ENCODE measurements at places on chromosomes 4 and X.

GRCh38 chr4:35325908-35326453 is 918.3 kb downstream of the ARAP2 start:
- no peak for DNase-seq

DNA sequence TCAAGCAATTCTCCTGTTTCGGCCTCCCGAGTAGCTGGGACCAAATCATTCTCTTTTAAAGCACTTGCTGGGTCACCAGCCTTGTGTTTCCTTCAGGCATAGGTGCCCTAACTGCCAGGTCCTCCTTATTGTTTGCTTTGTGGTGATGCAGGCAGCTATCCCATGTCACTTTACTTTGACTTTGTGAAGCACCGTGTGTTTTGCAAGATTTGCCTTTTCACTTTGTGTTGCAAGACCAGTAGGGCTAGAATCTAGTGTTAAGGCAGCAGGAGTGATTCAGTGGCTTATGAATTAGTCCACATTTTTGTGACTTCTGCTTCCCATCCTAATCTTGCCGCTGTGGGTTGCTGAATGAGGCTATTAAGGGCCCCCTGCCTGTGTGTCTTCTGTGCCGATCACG is 20.2 kb downstream of the SYAP1 start:
- no peak for DNase-seq

- DNase-seq: no peak
Observed at GRCh38 chr4:84031401-84031800, 467.7 kb downstream of the NKX6-1 start.

DNA sequence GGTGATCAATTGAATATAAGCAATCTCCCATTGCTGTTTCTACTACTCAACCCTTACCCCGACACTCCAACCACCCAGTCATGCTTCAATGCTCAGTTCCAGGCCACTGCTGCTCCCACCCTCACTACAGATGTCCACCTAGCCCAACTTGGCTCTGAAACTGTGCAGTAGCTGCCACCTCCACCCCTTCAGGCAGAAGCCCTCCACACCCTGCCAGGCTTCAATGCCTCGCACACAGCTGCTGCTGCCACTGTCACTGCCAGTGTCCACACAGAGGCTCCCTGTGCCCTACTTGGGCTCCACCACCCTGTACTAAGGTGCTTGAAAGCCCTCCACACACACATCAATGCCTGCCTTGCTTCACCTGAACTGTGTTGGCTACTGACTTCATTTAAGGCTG is 34.6 kb downstream of the LAMTOR3 start:
- DNase-seq: no peak

DNA sequence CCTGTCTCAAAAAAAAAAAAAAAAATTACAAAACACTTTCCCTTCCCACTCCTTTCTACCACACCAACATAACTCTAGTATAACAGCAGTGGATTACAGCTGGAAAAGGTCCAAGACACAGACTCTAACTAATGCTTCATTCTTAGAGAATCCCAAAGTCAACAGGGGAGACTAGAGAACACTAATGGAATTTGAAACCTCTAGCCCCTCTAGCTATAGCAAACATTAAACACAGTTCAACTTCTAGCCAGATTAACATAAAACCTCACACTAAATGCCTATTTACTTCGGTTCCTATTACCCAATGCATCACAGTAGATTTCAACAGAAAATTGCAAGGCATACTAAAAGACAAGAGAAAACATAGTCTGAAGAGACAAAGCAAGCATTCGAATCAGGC is 10.5 kb upstream of the DHX15 start:
- DNase-seq: no peak

GRCh38 chr4:7587433-7588405 is 153.0 kb upstream of the PSAPL1 start:
- DNase-seq: no peak

DNA sequence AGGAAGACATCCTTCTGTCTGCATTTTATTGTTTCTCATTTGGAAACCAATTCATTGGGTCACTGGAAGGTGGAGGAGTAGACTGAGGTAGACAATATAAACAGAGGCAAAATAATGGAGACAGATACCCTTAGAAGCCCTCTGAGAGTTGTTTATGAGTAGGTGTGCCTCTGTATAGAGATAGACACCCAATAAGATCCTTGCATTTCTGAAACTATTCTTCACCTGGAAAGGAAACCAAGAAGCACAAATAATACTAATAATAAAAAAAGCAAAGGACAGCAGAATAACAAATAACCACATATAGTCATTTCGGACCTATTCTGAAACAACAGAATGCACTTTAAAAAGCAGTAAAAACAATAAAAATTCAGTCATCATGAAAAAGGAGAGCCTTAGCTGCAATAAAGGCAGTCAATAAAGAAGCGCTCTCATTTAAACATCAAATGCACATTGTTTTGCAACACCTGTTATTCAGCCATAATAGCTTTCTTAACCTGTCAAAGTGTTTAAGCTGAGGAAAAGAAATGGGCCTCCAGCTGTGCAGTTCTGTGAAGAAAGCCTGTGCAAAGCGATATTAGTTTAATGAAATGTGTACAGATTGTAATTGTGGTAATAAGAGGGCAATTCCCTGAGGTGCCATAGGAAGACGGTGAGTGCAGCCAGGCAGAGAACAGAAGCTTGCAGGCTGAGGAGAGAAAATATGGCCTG is 904.2 kb downstream of the STPG2 start:
- no peak for DNase-seq

GRCh38 chr4:19262467-19262866 is 989.2 kb upstream of the SLIT2 start:
- no peak for DNase-seq

DNA sequence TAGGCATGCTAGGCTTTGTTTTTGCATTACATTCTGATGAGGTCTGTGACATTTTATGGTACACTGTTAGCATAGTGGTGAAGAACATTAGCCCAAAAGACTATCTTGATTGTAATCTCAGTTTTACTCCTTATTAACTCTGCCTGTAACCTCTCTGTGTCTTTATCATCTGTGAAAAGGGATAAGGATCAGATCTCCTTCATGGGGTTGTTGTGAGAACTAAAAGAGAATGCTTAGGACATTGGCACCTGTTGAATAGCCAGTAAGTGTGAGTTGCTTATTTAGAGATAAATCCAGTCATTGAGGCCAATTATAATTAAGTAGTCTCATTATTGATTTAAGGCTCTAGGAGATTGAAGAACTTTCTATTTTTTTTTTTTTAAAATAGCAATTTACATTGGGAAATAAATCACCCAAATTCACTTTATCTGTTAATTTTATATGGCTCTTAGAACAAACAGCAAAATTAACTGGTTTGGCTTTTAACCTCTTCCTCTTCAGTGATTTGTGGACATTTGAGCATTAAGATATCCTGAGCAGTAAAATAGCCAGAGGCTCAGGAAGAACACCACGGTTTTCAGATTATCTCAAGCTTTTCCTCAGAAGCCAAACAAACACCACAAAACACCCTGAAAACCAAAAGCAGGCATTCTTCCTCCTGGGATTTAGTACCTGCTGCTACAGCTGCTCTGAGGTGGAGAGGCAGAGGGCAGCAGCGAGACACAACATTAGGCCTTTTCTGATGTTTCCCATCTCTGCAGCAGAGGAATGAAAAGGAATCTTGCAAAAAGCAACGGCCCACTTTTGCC is 192.9 kb downstream of the ARHGAP10 start:
- no peak for DNase-seq

GRCh38 chr4:92969650-92970379 is 666.0 kb downstream of the GRID2 start:
- no peak for DNase-seq

- no peak for DNase-seq
Observed at GRCh38 chr4:67126570-67126969, 418.7 kb downstream of the CENPC start.

DNA sequence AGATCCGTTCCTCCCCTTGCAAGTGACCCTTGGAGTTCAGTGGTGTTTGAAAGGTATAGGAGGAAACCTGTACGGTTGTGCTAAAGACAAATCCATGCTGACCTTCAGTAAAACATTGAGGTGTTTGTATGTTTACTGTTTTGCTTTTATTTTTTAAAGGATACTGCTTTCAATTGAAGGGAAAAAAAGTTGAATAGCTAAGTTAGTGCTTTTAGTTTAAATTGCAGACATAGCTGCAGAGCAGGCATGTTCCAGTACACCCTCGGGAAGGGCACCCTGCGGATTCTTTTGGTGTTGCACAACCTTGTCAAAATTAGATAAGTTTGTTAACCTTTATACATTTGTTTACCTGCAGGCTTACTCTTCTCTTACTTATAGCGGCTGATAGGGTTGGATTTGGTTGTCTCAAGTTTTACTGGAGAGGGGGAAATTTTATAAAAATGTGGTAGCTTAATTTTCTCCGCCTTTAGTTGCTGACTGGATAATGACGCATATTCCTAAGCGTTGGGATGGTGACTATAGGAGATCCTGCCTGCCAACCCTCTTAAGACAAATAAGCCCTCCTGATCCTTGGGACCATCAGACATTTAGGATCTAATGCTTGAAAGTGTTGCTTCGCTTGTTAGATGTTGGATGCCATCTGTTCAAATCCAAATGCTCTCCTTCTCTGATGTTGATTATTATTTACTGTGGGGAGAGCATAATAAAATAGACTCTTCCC is 2.0 kb downstream of the RAPGEF2 start:
- no peak for DNase-seq

DNA sequence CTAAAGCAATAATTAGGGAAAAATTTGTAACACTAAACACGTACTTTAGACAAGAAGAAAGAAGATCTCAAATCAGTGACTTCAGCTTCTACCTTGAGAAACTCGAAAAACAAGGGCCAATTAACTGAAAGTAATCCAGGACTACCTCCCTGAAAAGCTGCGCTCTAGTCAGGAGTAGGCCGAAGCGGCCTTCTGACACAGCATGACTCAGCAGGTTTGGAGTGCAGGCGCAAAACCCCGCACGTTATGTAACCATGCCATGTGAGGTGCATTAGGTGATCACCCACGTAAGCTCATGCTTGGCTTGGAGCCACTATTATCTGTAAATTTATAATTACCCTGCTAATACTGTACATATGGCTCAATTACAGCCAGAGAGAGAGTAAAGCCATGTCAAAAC is 52.8 kb upstream of the CCDC149 start:
- DNase-seq: no peak

GRCh38 chrX:10085223-10085622 is 71.6 kb upstream of the CLCN4 start:
- DNase-seq: no peak

DNA sequence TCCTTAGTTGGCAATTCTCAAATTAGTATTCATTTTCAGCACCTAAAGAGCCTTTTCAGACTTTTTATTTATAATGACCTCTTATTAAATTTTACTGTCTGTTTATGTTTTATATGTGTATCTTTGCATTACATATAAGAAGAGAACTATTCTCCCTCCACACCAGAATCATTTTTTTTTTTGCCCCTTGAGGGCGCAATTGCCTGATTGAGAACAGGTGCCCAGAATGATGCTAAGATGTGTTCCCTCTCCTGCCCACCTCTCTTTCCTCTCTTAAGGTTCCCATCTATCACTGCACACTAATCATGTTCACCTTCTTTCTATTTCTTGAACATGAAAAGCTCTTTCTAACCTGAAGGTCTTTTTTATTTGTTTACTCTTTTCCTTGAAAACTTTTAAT is 44.2 kb upstream of the ADAM29 start:
- no peak for DNase-seq

DNA sequence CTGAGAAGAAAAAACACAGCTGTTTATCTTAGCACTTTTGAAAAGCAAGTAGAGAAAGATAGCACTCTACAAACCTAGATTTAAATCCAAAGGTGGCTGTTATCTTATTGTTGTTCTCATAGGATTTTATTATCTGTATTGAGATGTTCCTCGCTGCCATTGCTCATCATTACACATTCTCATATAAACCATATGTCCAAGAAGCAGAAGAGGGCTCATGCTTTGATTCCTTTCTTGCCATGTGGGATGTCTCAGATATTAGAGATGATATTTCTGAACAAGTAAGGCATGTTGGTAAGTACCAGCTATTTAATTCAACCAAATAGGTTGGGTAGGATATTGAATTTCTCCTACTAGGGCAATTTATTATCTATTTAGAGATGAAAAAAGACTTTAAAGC is 16.4 kb downstream of the TMEM184C start:
- DNase-seq: no peak

- peak; percentile 24 for DNase-seq
Observed at GRCh38 chr4:153142700-153143438, 61.4 kb upstream of the TRIM2 start.

- DNase-seq: no peak
Observed at GRCh38 chrX:145818186-145819113, 821 bp downstream of the SLITRK2 start.

All from activated gamma-delta T cell treated with Interleukin-2 at 50 U/mL for 16 hours (primary cell).